ENCODE measurements at places on chromosomes 2 and 18.

DNA sequence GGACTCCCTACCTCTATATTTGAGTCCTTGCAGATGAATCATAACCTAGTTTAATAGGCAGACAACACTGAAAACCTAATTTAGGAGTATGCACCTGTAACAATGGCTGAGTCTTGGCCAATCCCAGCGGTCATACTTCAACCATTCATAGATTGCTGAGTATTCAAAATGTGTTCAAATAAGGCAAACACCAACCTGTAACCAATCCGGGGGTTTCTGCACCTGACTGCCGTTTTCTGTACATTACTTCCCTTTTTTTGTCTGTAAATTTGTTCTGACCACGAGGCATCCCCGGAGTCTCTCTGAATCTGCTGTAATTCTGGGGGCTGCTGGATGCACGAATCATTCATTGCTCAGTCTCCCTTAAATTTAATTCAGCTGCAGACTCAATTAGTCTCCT is 338.6 kb downstream of the STK39 start:
- no peak overlapping the region for H3K4me3 ChIP-seq
- no peak overlapping the region for H3K27ac ChIP-seq
- no peaks in the 10 kb centered on the region for H3K27me3 ChIP-seq
- no peaks in the 10 kb centered on the region for H3K4me1 ChIP-seq
- DNase-seq: no peak
- no peaks in the 10 kb centered on the region for H3K36me3 ChIP-seq

GRCh38 chr2:18889565-18890332 is 300.4 kb upstream of the NT5C1B start:
- DNase-seq: no peak
- no peaks in the 10 kb centered on the region for H3K36me3 ChIP-seq
- H3K4me3 ChIP-seq: no peak overlapping the region
- H3K4me1 ChIP-seq: no peaks in the 10 kb centered on the region

- no peak overlapping the region for H3K27ac ChIP-seq
- H3K4me3 ChIP-seq: no peak overlapping the region
- H3K27me3 ChIP-seq: peaks cover 8% of the 10 kb centered on the region
- no peak for DNase-seq
- H3K4me1 ChIP-seq: peaks cover 10% of the 10 kb centered on the region
These were observed 212.6 kb upstream of the FBXO11 start for GRCh38 chr2:48118895-48119294.

DNA sequence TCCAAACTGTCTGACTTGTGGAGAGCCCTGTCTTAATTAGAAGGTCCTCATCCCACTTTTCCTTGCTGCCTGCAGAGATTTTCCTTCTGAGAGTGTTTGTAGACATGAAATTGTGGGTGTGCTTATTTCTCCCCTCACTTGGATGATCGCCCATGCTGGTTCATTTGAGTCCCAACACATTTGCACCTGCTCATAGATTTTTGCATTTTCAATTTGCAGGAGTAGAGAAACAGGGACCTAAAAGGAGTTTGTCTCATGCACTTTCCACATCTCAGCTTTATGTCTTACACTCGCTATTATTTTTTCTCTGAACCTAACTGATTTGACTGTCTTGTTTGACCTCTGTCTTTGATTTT is 33.2 kb upstream of the FHL2 start:
- no peak for DNase-seq
- no peaks in the 10 kb centered on the region for H3K4me1 ChIP-seq
- H3K36me3 ChIP-seq: no peaks in the 10 kb centered on the region
- no peak overlapping the region for H3K27ac ChIP-seq

DNA sequence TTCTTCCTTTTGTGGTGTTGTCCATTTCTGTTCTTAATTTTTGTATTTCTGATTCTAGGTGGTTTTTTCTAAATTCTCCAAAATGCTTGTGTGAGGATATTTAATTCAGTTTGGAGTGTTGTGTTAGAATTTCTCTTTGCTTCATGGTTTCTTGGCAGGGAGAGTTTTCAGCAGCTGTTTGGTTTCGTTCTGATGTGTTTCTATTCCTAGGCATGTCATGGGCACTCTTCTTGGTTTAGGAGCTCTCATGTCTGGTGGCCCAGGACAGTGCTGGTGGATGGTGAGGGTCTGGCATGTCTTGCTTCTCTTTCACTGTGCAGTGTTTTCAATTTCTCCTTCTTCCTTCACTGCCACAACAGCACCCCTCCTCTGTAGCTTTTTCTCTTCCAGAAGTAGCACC is 52.9 kb downstream of the OSBPL6 start:
- H3K4me1 ChIP-seq: no peaks in the 10 kb centered on the region
- no peak overlapping the region for H3K27ac ChIP-seq
- no peak for DNase-seq

DNA sequence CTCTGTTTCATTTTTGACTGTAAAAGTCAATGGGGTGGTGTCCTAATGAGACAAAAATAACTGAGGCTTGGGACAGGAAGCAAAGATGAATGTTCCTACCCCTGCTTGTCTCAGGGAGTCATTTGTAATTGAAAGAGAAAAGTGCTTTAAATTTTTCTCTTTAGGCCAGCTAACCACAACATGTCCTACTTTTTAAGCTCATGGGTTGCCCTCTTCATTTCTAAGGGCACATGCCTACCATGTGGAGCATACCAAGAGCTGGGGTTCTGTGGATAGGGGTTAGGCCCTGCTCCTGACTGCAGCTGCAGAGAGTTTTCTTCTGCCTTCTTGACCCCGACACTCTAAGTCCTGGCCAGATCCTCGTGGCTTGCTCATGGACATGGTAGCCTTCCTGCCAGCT is 96.8 kb upstream of the ARL4C start:
- no peaks in the 10 kb centered on the region for H3K36me3 ChIP-seq
- no peak overlapping the region for H3K27ac ChIP-seq
- peaks cover 8% of the 10 kb centered on the region for H3K4me1 ChIP-seq
- no peak for DNase-seq
